ENCODE measurements at places on chromosomes 3 and 15.

GRCh38 chr3:175764722-175765121 lies 905.6 kb downstream of the NAALADL2 start:
- H3K4me1 ChIP-seq, result no peaks in the 10 kb centered on the region
- H3K27me3 ChIP-seq, result no peaks in the 10 kb centered on the region
- H3K36me3 ChIP-seq, result no peaks in the 10 kb centered on the region
- DNase-seq, result no peak

DNA sequence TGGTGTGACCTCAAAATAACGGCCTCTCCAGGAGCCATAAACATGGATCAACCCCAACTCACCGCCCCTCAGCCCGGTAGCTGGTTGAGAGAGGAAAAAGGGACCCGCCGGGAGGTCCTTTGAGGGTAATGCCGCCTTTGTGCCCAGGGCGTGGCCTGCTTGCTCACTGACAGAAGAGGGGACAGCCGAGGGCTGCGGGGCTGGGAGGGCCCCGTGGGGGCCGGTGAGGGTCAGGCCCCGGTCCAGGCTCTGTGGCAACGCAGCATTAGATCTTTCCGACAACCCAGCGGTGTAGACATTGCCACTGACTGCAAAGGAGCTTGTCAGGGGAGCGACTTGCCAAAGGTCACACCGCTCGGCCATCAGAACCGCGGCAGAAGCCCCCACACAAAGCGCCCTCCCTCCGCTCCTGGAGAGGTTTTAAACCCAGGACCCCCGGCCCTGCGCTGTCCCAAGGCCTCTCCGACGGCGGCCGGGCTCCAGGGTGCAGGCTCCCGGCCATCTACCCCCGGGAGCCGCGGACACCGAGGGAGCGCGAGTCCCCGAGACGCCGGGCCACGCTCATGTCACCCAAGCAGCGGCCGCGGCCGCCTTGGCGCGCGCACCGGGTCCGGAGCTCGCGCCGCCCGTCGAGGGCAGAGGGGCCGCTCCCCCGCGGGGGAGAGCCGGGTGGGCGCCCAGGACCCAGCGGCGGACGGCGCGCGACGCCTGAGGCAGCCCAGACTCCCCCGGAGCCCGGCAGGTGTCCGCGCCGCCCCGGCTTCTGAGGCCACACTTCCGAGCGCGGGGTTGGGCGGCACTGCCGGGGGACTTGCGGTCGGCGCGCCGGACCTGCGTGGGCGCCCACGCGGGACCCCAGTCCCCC lies 975 bp downstream of the PCSK6 start:
- H3K27ac ChIP-seq, result no peak overlapping the region
- H3K36me3 ChIP-seq, result peaks cover 3% of the 10 kb centered on the region
- no peak for DNase-seq
- H3K4me3 ChIP-seq, result no peak overlapping the region
- peaks cover 4% of the 10 kb centered on the region for H3K4me1 ChIP-seq

DNA sequence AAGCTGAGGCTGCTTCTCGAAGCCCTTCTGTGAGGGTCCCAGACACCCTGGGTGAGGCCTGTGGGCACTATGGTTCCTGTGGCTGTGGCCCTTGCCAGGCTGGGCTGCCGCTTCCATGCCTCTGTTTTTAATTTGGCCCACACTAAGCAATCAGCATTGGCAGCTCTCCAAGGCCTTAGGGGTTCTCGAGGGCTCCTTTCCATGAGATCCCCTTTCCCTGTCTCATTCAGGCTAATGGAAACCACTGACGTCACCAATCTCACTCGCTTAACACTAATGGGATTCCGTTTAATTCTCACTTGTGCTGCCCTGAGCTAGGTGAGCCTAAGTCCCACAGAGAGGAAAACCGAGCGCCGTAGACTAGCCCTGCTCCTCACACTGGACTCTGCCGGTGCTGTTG lies 60.2 kb upstream of the RAB6B start:
- no peak overlapping the region for H3K27ac ChIP-seq
- H3K27me3 ChIP-seq, result peaks cover 25% of the 10 kb centered on the region
- DNase-seq, result no peak
- H3K4me3 ChIP-seq, result no peak overlapping the region
- peaks cover 2% of the 10 kb centered on the region for H3K36me3 ChIP-seq

- DNase-seq, result no peak
- H3K27me3 ChIP-seq, result no peaks in the 10 kb centered on the region
Measured at GRCh38 chr15:76448755-76449154, 112.2 kb downstream of the ISL2 start.

- no peak overlapping the region for H3K4me3 ChIP-seq
- H3K27me3 ChIP-seq, result peaks cover 41% of the 10 kb centered on the region
- no peaks in the 10 kb centered on the region for H3K4me1 ChIP-seq
- no peak for DNase-seq
Measured at GRCh38 chr3:140276703-140277102, 341.7 kb downstream of the CLSTN2 start.
